ENCODE measurements at places on chromosomes 6 and 20. TPM values are rescaled to one million over a fixed set of nuclear protein-coding genes. Genes with fewer than 3 reads are reported as not detected.

DNA sequence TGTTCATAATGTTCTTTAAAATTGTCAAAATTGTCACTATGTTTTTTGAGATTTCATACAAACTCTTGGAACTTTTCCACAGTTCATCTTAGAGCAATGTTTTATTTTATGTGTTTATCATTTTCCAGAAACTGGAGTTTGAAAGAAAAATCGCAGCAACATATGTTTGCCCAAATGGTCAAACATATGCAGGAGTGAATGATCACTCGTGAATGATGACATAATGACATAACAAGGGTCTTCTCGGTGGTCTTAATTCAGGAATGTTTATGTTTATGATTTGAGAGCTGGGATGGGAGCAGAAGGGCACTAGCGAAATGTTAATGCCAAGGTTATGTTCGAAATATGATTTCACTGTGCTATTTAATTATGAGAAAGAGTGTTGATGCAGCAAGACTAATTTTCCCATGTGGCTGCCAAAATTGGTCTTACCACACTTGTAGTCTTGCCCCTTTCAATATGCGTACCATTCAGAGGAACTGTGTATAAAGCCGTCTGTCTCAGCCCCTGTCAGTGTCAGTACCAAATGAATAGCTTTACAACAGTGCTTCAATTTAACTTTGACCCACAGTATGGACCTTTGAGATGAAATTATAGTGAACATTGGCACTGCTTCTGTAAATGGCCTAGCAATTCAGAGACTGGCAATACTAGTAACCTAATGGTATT, 152.3 kb downstream of the CARMIL1 start:
- DNase-seq, result no peak

DNA sequence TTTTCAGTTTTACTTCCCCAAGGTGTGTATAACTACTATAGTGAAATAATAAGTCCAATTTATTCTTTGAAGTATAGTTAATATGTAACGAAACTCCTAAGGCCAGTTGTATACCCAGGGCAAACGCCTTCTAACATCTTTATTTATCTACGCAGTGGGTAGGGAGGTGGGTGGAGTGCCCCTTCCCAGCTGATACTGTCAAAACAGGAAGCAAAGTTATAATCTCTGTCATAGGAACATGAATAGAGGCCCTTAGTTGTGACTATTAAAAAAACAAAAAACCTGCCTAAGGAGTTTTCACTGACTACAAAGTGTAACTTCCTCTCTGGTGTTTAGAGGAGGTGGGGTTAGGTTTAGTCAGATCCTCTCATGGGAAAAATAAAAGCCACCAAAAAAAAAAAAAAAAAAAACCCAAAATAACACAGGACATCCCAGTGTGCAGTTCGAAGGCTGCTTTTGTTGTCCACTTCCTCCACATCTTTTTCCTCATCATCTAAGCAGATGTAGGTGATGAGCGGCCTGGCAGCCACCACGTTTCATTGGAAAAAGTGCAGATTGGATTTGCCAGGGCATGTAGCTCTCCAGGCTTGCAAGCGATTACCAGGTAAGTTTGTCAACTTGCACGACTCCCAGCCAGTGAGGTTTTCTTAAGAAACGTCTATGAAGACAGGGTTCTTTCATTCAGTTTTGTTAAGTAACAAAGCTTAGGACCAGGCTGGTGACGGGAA, 58.7 kb downstream of the UTRN start:
- no peak for DNase-seq

DNA sequence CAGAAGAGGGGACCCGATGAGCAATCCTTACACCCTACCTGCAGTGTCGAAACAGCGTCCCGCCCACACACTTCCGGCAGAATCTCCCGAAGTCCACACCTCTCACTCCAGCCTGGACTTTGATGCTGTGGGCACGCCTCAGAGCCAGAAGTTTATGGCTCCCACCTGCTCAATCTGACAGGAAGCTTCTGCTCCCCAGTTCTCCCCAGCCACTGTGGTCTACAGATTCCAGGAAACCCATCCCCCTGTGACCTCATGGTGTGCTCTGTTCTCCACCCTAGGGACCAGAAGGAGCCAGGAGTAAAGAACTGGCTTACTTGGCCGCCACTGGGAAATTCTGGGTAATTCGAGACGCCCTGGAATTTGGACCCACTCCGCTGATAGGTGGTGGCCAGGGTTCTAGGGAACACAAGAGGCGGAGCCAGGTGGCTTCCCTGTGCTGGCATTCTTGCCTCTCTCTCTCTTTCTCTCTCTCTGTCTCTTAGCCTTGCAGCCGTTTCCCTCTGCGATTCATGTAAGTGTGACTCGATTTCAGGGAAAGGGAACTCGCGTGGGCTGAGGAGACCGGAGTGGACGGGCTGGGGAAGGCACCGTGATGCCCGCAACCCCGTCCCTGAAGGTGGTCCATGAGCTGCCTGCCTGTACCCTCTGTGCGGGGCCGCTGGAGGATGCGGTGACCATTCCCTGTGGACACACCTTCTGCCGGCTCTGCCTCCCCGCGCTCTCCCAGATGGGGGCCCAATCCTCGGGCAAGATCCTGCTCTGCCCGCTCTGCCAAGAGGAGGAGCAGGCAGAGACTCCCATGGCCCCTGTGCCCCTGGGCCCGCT, at the start of gene TRIM15:
TRIM15 (plus strand) TSS at position 457 of the 828 bp plus-strand sequence; CDS start at position 596, 139 bp downstream.
- DNase-seq, result no peak

- no peak for DNase-seq
Observed at GRCh38 chr6:152136449-152136825, 329.0 kb downstream of the ESR1 start.

- DNase-seq, result no peak
Observed at GRCh38 chr20:15802020-15802419, 771.2 kb downstream of the KIF16B start.

GRCh38 chr6:29861521-29862255, 34.1 kb downstream of the HLA-G start:
- DNase-seq, result no peak

- no peak for DNase-seq
Observed at GRCh38 chr6:111803371-111803770, 69.9 kb downstream of the FYN start.

DNA sequence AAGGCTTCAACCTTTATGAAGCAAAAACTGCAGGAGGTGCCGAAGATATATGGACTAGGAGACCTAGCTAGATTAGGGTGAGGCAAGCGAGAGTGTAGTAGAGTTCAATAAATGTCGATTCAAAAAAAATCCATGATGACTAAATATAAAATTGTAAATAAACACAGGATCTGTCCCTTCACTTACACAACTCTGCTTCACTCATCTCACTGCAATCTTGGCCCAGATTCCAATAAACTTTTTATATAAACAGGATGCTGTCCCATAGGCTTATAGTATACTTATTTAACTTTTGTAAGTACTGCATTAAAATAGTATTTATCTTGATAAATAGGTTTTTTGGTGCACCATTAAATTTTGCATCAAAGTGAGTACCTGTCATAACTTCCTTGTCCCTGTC, 648.4 kb upstream of the NRSN1 start:
- DNase-seq, result no peak

GRCh38 chr20:32235331-32236047, 27.8 kb downstream of the POFUT1 start:
- DNase-seq, result no peak

GRCh38 chr6:53014744-53015143, 19.7 kb upstream of the GSTA4 start:
- no peak for DNase-seq

DNA sequence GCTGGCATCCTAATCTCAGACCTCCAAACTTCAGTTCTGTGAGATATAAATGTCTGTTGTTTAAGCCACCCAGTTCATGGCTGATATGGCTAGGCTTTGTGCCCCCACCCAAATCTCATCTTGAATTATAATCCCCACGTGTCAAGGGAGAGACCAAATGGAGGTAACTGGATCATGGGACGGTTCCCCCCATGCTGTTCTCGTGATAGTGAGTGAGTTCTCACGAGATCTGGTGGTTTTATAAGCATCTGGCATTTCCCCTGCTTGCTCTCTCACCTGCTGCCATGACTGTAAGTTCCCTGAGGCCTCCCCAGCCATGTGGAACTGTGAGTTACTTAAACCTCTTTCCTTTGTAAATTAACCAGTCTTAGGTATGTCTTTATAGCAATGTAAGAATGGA, 56.7 kb downstream of the KIAA0319 start:
- DNase-seq, result no peak

DNA sequence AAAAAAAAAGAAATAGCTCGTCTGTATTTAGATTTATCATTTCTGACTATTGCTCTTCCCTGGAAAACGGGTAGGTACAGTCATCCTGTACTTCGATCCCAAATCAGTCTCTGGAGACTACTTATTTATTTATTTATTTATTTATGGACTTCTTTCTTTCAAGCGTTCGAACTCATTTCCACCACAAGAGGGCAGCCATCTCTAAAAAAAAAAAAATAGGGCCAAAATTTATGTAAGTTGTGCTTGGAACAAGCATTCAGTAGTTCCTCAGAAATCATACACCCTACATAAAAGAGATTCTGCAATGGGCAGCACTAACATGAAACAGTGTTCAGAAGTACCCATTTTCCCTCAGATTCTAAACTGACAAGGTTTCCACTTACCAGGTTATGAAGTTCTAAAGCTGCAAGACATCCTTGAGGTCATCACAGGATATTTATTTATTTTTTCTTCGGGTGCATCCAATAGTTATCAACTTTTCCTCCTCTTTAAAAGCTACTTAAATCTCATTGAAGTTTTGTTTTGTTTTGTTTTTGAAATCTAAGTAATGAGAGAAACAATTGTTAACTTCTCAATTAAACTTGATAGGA, 1.9 kb upstream of the BMP2 start:
- DNase-seq, result peak; percentile 37

DNA sequence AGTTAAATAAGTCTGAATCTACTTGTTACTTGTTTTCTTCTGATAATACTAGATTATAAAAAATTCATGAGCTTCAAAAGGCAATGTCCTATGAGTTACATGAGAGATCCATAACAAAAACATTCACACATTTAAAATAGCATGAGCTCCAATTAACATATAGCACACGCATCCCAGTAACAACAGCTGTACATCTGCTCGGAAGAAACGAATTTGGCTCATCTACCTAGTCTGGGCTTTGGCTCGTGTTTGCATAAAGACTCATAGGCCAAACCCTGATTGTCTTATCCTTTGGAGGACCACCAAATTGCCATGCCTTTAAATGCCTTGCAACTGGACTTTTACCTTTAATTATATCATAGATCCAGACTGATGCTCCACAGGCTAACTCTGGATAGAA, 259.7 kb upstream of the CHD6 start:
- DNase-seq, result no peak

GRCh38 chr6:159977255-159977903, 8.5 kb downstream of the IGF2R start:
- peak; percentile 29 for DNase-seq

GRCh38 chr20:949717-950116, 33.6 kb upstream of the ANGPT4 start:
- DNase-seq, result no peak

- no peak for DNase-seq
Observed at GRCh38 chr20:7250337-7250736, 482.9 kb downstream of the BMP2 start.

- DNase-seq, result no peak
Observed at GRCh38 chr6:148064406-148065134, 278.1 kb upstream of the SASH1 start.

DNA sequence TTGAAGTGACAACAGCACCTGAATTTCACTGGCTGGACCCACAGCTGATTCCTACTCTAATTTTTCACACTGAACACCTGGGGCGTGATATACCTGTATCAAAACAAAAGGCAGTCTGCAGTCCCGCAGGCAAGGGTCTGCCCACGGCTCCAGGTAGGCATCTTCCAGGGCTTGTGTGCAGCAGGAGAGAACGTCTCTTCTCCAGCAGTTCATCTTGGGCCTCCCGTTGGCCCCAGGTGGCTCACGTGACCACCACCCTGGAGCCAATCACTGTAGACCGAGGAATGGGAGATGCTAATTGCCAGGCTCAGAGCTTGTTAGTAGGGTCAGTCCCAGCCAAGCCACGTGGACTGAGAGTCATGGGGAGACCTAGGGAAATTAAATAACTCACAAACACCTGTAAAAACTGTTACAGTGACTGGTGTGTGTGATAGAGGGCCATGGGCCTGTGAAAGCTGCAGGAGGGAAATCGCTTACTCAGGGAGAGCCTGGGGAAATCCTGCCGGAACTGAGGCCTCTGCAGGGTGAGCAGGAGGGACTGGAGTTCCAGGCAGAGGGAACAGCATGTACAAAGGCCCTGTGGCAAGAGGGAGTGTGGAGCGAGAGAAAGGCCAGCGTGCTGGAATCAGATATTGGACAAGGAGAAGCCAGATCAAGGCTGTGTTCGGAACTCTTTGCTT, 83.4 kb downstream of the EYA2 start:
- DNase-seq, result no peak

DNA sequence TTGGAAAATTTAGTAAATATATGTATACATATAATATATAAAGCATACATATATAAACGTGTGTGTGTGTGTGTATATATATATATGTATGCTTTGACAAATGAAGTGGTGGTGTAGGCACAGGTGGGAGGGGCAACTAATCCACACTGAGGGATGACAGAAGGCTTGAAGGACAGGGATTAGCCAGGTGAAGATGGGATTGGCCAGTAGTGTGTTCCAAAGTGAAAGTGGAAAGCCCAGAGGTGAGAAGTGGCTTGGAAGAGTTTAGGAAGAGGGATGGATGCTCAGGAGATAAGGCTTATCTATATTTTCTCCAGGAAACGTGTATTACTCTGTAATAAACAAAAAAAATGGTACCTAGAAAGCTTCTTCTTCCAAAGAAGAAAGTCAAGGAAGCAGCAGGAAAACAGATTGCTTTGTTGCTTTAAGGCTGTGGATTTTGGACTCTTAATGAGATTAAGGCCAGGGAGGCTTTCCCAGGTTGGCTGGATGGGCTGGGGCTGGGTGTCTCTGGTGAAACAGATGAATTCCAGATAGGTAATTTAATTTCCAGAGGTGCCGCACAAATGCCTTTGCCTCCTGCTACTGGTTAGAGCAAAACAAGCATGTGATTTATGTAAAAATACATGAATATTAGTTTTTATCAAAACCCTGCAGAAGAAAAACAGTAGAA, 63.9 kb downstream of the JARID2 start:
- DNase-seq, result no peak

- DNase-seq, result no peak
Observed at GRCh38 chr6:127083963-127084310, 34.5 kb upstream of the RSPO3 start.

SIGLEC1 gene
- total RNA-seq, result under 0.01 TPM

PROKR2 gene
- 8.6 TPM for total RNA-seq

C2 gene
- 3.7 TPM for total RNA-seq

HLA-DOB gene
- not detected for total RNA-seq

ARFGAP1 gene
- 25.3 TPM for total RNA-seq

MICB gene
- total RNA-seq, result 0.41 TPM

ERVFRD-1 gene
- not detected for total RNA-seq

MCM8 gene
- 4.5 TPM for total RNA-seq

IL17A gene
- total RNA-seq, result not detected

CNR1 gene
- total RNA-seq, result 342 TPM

RNF39 gene
- not detected for total RNA-seq
